ENCODE measurements at places on chromosomes 13 and 19. TPM values are rescaled to one million over a fixed set of nuclear protein-coding genes. Genes with fewer than 3 reads are reported as not detected.

The ADGRE3 gene
- 0.19 TPM for total RNA-seq

DNA sequence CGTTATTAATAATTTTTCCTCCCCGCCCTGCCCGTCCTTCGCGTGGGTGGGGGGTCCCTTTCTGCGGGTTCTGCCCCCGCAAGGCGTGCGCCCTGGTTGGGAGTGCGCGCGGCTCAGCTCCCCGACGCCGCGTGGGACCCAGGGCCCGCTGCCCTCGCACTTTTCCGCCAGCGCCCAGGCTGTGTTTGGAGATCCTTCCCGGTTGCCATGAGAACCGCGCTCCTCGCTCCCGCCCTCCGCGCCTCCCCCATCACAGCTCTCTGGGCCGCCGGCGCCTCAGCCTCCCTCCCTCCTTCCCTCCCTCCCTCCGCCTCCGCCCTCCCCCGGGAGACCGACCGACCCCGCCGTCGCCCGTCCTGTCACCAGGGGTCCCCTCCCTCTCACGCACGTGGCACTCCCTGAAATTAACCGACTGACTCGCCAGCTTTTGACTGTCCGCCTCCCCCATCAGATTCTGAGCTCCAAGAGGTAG lies 2.4 kb upstream of the SSBP4 start:
- peak; percentile 93 for DNase-seq
- peak overlapping the region; percentile 92 for H3K27ac ChIP-seq
- peaks cover 57% of the 10 kb centered on the region for H3K4me1 ChIP-seq
- H3K36me3 ChIP-seq: no peaks in the 10 kb centered on the region
- peak overlapping the region; percentile 49 for H3K4me3 ChIP-seq

GRCh38 chr13:110664041-110664440 lies 41.9 kb downstream of the CARS2 start:
- DNase-seq: no peak
- H3K27ac ChIP-seq: no peak overlapping the region
- no peaks in the 10 kb centered on the region for H3K4me1 ChIP-seq
- no peak overlapping the region for H3K4me3 ChIP-seq
- H3K36me3 ChIP-seq: no peaks in the 10 kb centered on the region
- no peaks in the 10 kb centered on the region for H3K27me3 ChIP-seq

DNA sequence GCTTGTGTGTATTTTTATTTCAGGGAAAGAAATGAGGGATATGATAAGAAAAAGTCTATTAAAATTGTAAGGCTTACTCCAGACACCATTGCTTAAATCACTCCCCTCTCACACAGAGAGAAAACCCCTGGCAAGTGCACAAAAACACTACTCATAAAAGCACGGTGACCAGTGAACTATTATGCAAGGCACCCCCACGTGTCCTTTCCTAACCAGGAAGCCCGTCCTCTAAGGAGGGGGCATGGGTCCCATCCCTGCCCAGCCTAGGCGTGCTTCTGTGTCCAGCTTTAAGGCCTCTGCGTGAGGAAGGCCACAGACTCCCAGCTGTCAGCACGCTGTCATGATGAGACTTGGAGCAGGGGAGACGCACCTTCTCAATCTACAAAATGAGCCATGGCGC lies 83.5 kb downstream of the SLC7A1 start:
- H3K36me3 ChIP-seq: no peaks in the 10 kb centered on the region
- DNase-seq: no peak
- H3K27me3 ChIP-seq: no peaks in the 10 kb centered on the region
- H3K27ac ChIP-seq: no peak overlapping the region
- H3K4me3 ChIP-seq: no peak overlapping the region

The MEIOSIN gene
- total RNA-seq: 13.8 TPM

DNA sequence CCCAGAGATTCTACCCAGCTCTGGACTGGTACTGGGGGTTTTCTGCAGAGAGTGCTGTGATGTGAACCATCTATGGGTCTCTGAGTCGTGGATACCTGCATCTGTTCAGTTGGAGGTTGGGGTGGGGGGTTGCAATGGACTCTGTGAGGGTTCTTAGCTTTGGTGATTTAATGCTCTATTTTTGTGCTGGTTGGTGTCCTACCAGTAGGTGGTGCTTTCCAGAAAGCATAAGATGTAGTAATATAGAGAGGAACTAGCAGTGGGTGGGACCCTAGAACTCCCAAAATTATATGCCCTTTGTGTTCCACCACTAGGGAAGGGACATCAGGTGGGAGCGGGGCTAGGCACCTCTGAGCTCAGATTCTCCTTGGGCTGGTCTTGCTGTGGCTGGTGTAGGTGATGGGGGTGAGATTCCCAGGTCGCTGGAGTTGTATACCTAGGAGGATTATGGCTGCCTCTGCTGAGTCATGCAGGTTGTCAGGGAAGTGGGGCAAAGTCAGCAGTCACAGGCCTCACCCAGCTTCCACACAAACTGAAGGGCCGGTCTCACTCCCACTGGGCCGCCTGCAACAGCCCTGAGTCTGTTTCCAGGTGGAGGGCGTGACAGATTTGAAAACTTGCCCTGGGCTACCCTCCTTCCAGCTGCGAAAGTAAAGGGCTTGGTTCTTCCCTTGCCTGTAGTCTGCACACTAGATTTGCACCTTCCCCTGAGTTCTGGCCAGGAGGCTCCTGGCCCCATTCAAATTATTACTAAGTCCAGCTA lies 573.0 kb upstream of the SLITRK1 start:
- no peak overlapping the region for H3K4me3 ChIP-seq
- no peaks in the 10 kb centered on the region for H3K4me1 ChIP-seq
